ENCODE measurements at places on chromosomes 11 and 22.

DNA sequence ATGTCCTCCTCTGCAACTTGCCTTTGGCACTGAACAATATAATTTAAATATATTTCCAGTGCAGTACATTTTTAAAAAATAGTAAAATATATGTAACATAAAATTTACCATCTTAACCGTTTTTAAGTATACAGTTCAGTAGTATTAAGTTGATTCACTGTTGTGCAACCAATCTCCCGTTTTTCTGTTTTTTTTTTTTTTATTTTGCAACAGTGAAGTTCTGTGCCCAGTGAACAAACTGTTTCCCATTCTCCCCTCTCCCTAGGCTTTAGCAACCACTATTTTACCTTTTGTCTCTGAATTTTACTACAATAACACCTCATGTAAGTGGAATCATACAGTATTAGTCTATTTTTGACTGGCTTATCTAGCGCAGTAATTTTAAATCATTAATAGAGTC lies 13.8 kb downstream of the PRRG4 start:
- DNase-seq = no peak

DNA sequence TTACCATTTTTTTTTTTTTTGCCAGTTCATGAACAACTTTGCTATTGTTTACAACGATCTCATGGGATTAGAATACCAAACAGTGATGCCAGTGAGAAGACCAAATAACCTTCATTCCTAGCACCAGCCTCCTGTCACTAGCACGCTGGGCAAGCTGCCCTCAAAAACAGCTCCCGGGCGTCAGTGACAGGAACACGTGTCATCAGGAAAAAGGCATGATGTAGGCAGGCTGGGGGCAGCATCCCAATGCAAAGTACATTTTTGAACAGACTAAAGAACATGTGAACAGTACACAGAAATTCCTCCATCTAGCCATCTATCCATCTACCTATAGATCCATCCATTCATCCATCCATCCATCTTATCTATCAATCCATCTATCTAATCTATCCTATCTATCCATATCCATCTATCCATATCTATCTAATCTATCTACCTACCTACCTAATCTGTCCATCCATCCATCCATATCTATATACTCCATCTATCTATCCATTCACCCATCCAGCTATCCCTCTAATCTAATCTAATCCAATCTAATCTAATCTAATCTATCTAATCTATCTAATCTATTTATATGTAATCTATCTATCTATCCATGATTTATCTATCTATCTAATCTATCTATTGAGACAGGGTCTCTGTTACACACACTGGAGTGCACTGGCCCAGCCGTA lies 378.5 kb downstream of the SHANK2 start:
- DNase-seq = no peak

DNA sequence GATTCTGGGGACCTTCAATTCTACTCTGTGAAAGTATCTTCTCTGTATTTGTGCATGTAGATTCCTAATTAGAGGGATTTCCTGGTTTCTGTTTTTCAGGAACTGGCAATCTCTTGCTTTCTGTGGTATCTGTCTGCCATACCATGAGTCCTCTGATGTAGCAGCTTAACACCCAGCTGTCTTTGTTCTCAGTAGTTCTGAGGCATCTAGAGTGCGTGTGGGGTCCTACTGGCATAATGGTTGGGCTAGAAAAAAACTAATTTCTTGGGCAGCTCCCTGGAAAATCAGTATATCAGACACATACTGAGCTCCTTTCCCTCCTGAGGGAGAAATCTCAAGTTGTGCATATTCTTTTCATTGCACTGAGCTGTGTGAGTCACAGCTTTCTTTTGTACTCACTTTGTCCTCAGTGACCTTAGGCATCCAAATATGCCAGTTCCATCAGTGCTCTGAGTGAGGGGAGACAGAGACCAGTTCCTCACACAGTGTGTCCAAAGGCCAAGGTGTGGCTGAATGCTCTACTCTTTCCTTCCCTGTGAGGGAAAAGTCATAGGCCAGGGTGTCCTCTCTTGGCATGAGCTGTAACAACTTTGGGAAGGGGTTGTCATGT lies 35.5 kb upstream of the SLC22A24 start:
- DNase-seq = no peak

DNA sequence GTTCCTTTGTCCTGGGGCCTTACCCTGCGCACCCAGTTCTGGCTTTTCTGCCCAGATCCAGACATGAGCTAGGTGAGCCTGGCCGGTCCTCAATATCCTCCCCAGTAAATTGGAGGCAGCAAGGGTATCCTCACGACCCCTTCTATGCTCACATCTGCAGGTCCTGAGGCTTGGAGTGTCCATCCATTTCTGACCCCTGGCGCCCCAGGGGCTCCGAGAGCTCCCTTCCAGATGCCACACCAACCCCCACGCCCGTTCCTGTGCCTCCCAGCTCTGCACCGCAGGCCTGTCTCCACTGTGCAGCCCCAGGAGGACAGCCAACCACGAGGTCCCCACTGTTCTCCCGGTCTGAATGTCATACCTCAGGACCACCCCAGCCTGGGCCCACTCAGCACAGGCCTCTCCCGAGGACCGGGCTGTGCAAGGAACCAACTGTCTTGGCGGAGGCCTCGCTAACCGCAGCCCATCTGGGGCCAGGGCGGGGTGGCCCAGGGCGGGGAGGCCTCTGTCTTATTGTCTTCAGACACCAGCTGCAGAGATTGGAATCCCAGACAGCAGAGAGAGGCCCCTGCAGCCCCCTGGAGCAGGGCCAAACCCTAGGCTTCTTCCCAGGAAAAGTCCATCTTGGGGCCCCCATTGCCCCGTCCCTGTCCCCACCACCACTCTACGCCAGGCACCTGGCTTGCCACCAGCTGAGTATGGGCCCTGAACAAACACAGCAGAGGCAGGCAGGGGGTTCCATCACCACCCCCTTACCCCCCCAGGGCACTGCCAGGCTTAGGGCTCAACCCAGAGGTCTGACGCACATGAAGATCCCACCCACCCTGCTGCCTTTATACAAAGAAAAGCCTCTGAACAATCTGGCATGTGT lies 39.3 kb downstream of the ALX4 start:
- DNase-seq = no peak

DNA sequence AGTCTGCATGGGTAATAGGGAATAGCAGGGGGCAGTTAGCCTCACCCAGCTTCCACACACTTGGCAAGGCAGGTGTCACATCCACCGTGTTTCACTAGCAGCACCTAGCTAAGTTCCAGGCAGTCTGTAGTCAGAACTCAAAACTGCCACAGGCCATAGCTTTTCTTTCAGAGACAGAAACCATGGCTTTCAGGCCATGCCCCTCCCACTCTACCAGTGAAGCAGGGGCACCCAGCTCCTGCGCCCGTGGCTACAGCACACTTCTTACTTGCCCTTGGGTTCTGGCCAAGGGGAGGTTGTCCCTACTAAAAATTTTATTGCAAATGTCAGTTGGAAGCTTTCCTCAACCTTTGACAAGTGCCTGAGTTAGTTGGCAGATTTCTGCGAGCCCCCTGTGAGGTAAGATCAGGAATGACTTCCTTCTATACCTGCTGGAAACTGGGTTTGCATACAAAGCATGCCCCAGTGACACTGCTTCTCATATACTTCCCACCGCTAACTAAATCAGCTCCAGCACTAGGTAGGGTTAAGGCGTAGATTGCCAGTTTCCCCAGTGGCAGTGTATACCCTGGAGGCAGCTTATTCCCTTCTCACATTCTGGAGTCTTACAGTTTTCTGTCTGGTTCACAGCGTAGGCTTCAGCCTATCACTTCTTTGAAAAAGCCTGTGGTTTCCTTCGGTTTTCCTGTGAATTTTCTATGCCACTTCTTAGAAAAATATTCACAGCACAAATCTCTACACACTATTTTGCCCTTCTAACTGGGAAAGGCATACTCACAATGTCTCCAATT lies 139.0 kb upstream of the LUZP2 start:
- DNase-seq = no peak

DNA sequence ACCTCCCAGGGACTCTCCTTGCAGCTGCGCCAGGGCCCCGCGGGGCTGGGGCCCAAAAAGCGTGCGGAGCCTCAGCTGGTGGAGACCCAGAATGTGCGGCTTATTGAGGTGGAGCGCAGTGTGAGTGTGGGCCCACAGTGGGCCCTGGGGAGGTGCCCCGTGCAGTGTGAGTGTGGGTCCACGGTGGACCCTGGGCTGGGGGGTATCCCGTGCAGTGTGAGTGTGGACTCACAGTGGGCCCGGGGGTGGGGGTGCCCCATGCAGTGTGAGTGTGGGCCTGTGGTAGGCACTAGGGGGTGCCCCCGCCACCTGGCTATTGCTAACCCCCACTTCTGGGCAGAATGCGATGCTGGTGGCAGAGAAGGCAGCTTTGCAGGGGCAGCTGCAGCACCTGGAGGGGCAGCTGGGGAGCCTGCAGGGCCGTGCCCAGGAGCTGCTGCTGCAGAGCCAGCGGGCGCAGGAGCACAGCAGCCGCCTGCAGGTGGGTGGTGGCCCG lies 7.8 kb upstream of the RPS6KA4 start:
- DNase-seq = no peak

Data from progenitor cell of endocrine pancreas (in vitro differentiated cells).